AG04449 (cell line): ENCODE measurements at places on chromosomes 3 and 15.

DNA sequence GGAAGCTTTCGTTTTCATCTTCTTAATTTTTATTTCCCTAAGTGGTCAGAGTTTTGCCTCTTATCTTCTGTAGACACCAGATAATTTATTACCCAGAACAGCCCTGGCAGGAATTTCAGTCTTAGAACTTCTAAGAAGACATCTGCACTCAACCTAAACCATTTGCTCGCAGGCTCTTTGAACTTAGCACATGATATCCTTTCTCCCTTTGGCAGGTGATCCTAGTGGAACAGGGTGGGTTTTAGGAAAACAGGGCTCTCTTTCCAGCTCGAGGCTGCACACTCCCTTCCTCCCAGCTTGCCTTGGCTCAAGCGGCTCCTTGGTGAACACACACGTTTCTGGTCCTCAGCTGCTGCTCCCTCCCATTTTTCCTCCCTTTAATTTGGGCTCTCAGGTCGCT lies 116.5 kb downstream of the THSD4 start:
- no peak for DNase-seq

- no peak for DNase-seq
These were observed 417.1 kb upstream of the ARHGEF26 start for GRCh38 chr3:153704115-153704514.

DNA sequence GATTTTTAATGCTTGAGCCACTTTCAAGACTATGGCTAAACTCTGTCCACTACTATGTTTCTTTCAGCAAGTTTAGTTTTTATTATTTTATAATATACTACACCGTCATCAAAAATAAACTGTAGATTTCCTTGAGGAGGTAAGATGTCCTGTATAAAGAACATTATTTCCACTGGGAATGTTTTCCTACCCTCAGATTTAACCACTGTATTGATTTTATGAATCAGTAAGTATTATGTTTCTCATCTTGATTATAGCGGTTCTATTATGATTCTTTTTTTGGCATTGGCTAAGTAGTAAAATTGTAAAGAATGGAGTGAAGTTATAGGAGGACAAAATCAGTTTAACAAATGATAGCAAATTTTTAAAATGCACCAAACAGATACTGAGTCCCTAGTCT lies 44.4 kb downstream of the ADAM10 start:
- DNase-seq, result no peak

DNA sequence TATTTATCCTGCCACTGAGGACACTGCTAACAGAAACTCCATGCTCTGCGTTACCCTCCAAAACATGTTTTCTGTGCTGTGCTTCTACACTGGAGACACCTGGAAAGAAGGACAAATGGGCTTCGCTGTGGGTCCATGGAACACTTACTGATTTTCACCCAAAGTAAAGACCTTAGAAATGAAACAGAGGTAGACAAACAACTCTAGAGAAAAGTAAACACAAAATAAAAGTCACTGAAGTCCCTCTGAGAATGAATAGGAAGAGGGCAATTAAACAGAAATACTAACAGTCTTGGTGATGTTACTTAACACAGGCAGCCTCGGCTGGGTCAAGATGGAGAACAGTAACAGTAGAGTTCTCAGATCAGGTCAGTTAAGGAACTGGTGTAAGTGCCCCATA lies 6.7 kb upstream of the STIMATE start:
- DNase-seq, result no peak

- DNase-seq, result no peak
These were observed 23.7 kb downstream of the TPM1 start for GRCh38 chr15:63066272-63066671.

DNA sequence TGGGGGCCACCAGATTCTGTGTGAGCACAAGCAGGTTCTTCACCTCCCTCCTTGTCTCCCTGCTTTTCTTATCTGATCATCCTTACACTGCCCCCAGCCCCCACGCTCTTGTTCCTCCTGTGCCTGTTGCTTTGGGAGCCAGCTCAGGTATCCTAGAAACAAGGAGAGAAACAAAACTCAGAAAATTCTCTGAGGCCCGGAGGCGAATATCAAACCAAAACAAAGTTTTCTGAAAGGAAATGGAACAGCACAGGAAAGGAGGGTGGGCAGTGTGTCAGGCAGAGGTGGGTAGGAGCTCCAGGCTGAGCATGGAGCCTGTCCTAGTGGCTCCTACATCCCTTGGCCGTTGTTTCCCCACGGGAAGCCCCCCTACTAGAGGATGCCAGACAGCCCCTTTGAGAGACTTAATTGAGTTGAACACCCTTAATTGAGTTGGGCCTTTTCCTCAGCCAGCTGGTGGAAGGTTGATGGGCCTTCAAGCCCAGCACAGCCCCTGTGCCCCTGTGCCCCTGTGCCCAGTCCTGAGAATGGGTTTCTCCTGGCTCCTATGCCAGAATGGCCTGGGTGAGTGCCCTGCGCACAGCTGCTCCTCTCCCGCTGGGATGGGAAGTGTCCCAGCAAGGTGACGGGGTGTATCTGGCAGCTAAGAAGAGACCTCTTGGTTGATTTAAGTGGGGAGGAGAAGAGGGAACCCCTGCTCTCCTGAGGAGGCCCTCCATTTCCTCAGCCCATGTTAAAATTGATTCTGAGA lies 22.8 kb upstream of the JMJD7 start:
- DNase-seq, result no peak

DNA sequence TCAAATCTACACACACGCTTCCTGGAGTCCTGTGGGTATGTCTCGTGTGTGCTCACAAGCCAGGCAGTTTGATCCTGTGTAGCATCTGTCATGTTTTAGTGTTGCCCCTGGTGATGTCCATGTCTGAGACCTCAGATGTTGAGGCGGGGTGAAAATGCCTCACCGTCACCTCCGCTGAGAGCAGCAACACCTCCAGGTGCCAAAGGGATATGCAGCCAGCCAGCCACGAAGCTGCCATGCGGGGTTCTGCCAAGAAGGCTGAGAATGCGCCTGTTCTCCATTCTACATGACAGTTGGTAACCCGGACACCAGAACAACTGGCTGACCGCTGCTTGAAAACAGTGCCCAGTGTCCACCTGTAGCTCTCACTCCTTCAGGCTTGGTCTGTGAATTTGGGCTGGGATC lies 253.8 kb downstream of the TLE3 start:
- no peak for DNase-seq

GRCh38 chr3:138774529-138775253 lies 60.0 kb downstream of the PIK3CB start:
- peak; percentile 99 for DNase-seq

DNA sequence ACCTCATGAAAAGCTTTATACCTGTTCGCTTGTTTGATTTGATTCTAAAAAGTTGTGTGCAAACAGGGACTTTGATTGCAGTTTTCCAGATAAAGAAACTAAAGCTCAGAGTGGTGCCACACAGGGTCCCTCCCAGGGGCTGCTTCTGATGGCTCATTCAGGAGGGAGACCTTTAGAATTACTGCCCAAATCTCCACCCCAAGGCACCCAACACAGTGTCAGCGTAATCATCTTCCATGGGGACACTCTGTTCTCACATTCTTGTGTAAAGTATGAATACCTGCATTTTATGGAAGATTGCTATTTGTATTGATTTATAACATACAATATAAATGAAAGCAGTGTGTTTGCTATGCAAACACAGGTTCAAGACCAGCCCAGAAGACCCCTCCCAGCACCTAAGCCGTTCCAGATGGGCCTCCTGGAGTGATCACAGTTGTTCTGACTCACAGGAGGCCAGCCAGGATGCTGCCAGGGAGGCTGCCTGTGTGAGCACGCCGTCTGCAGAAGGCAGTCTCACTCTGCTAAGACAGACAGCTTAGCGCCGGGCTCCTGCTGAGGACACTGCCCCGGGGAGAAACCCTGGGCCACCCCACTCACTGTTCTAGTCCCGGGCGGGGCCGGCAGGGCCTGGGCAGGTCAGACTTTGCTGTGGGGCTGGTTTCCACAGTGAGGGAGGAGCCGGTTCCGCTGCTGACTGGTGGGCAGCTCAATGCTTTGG lies 185.6 kb downstream of the FAM43A start:
- peak; percentile 45 for DNase-seq

DNA sequence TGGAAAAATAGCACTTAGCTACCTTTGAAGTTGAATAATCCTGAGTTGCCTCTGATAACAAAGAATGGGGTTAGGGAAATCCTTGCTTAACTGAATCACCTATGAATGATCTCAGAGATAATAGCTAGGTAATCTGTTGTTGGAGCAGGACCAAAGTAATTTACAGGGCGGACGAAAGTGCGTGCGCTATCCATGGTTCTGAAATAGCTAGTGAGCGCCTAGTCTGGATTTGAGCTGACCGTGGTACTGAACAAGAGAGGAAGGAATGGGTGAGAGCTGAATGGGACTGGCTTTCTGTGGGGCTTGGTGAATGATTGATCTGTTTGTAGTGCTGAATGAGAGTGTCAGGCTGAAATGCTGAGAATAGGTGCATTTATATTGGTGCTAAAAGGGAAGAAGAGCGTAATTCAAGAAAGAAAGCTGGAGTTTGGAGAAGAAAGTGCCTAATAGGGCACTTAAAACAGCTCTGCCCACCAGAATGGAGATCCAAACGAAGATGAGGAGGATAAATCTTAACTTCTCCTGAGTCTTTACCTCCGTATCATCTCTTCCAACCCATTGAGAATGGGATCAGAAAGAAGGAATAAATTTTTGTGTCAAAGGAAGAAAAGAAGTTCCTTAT lies 10.1 kb downstream of the SCN10A start:
- no peak for DNase-seq

GRCh38 chr15:81792646-81793045 lies 253.2 kb downstream of the MEX3B start:
- no peak for DNase-seq

DNA sequence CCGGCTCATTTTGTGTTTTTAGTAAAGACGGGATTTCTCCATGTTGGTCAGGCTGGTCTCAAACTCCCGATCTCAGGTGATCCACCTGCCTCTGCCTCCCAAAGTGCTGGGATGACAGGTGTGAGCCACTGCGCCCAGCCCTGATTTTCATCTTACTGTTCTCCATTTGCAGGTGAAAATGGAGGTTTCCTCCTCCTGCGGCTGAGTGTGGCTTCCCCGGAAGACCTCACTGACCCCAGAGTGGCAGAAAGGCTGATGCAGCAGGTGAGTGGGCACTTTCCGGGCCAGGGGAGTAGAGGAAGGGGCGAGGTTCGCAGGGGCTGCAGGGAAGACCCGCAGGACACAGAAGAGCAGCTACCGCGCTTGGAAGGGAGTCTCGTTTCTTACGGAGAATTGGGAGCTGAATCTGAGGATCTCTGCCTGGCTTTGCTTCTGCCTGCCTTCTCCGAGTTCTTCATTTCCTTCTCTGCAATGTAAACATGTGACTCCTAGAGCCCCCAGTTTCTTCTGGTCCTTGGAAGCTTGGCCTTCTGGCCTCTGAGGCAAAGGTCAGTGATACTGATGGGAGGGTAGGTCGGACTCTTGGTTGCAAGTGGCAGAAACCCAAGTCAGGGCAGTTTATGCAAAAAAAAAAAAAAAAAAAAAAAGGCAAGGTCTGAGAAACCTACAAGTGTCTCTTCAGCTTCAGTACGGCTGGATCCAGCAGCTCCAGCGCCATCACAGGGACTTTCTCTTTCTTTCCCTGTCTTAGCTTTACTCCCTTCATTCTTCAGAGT lies 8.9 kb downstream of the MUC20 start:
- no peak for DNase-seq

DNA sequence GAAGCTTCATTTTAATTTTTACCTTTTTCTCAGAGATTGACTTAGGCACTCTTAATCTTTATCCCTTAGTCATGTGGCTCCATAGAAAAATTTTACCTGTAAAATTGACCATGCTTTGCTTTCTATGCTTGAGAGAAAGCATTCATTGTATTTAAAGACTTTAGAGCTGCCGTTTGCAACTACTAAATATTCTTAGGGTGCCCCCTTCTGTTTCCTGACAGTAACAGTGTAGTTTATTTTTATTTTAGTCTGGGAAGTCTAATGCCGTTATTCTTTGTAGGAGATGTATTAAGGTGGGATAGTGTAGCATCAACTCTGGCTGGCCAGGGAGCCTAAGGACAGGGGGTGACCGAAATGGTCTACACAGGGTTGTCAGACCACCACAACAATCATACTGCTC lies 84.5 kb upstream of the SYNPR start:
- DNase-seq, result no peak

GRCh38 chr3:123568875-123569274 lies 16.0 kb downstream of the HACD2 start:
- no peak for DNase-seq

DNA sequence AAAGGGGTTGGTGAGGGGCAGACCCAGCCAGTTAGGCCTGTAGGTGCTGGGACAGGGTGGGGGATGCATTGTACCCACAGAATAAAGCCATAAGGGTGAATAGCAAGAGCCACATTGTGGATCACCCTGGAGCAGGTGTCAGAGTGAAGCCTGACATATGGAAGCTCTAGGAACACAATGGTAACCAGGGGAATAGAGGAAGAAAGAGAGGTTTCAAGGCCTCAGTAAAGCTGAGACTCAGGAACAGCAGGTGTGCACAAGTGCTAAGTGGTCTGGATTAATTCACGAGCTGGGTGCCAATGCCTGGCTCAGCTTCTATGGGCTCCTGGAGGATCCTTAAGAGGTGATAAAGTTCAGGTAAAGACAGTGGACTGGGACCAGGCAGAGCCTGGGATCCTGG lies 323.7 kb upstream of the CTNNB1 start:
- DNase-seq, result no peak

DNA sequence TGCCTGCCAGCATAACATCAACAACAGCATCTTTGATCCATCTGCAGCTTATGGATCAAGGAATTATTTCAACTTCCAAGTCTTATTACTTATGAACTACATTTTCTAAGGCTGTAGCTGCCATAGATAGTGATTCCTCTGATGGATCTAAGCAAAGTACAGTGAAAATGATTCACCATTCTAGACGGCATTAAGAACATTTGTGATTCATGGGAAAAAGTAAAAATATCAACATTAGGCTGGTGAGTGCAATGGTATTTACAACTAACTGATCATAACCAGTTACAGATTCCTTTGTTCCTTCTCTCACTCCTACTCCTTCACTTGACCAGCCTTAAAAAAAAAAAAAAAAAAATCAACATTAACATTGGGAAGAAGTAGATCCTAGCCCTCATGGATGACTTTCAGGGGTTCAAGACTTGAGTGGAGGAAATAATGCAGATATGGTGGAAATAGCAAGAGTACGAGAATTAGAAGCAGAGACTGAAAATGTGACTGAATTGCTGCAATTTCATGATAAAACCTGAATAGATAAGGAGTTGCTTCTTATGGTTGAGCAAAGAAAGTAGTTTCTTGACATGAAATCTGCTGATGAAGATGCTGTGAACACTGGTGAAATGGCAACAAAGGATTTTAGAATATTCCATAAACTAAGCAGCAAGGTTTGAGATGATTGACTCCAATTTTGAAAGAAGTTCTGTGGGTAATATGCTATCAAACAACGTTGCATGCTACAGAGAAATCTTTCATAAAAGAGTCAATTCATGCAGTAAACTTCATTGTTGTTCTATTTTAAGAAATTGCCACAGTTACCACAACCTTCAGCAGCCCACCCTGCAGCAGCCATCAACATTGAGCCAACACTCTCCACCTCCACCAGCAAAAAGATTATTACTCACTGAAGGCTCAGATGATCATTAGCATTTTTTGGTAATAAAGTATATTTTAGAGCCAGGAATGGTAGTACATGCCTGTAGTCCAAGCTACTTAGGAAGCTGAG lies 22.8 kb downstream of the SLC12A6 start:
- no peak for DNase-seq

GRCh38 chr15:80635953-80636352 lies 59.2 kb upstream of the ABHD17C start:
- no peak for DNase-seq
